Small intestine (tissue), 16 donors: ENCODE measurements at places on chromosomes 11 and 22.

DNA sequence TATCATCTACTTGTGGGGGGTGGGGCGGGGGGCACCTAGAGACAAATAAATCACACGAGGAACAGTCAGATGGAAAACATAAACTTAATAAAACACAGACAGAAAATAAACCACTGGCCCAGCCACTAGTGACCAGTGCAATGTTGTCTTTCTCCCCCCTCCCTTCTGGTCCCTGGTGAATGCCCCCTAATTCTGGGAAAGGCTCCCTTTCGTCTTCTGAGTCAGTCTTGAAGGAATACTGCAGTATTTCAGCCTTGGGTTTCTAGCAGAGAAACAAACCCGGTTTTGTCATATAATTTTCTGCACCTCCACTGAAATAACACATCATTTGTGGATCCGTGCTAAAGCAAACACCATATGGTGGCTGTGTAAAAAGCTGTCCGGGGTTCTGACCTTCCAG is 101.7 kb downstream of the ABTB2 start:
- H3K36me3 ChIP-seq = no peaks in the 10 kb centered on the region
- no peak overlapping the region for H3K4me3 ChIP-seq
- no peak overlapping the region for H3K27ac ChIP-seq

- no peak overlapping the region for H3K4me3 ChIP-seq
- H3K4me1 ChIP-seq = no peaks in the 10 kb centered on the region
- DNase-seq = no peak
Observed at GRCh38 chr22:48858121-48858520, 969.6 kb downstream of the BRD1 start.

DNA sequence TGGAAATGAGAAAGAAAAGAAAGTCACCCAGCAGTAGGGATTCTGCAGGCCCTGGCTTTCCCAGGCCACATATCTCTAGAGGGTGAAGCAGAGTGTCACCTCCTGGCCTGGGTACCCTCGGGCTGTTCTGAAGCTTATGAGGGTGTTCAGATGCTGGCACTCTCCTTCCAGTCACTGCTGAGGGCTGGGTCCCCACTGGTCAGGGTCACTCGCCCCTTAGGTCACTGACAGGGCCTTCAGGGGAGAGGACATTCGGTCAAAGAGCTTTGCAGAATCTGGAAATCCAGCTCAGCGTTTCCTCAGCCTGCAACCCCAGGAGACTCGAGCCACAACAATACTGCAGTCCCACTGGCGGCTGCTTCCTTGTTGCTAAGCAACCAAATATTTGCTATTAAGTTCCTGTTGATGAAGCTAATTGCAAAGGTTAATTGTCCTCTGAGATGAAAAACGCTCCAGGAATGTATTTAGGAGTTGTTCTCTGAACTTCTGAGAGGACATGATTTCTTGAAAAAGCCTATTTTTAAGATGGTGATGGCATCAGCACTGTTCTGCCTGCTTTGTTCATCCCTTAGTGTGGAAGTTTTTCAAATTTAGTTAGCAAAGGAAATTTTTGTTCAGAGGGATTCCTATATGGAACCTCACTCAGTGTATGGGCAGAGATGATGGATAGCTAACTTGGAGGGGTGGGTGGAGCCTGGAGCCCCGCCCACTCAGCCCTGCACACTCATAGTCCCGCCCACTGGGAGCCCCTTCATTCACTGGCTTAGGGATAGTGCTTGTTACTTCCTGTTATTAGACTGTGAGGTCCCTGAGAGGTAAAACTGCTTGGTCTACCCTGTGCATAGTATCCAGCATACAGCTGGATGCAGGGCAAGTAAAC is 109.2 kb downstream of the CSNK2A3 start:
- no peak overlapping the region for H3K4me3 ChIP-seq
- no peaks in the 10 kb centered on the region for H3K4me1 ChIP-seq
- H3K27me3 ChIP-seq = no peaks in the 10 kb centered on the region
- no peaks in the 10 kb centered on the region for H3K36me3 ChIP-seq

DNA sequence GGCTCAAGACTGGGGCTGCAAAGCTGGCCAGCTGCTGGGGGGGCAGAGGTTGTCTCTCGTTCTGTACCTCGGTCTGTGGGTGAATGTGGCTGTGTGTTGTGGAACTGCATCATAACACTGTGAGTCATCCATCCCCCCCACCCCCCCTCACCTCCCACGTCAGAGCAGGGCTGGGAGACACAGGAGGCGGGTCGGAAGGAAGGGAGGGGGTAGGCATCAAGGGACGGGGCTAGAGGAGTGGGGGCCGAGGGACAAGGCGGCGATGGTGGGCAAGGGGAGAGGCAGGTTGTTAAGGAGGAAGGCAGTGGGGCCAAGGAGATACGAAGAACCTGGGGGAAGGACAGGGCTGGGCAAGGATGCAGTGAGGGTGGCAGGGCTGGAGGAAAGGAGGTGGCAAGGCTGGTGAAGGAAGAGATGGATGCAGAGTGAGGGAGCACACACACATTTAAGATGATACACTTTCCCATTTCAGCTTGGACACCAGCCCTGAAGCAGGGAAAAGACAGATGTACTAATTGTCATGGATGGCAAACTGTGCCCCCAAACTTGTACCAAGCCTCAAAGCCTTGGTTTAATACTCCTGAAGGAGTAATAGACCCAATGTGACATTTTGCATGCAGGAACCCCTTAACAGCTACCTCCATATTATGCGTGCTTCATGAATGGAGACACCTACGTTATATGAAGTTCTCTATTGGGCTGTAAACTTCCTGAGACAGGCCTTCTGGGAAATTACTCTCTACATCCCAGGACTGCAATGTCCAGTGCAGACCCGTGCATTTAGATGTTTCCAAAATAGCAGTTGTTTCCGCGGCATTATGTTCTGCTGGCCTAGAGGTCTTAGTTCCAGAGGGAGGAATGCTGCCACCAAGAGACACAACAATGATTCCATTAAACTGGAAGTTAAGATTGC is at the start of gene YPEL4:
Gene YPEL4 (minus strand): TSS at position 87 of the 913 bp plus-strand sequence. CDS start 2,805 bp downstream, outside the sequence.
- H3K27ac ChIP-seq = no peak within 1 kb of the TSS
- peak; percentile 51 for DNase-seq
- H3K36me3 ChIP-seq = no peaks in the 10 kb centered on the region
- peak within 1 kb of the TSS; percentile 36 for H3K4me3 ChIP-seq

- peak overlapping the region; percentile 96 for H3K27ac ChIP-seq
- no peaks in the 10 kb centered on the region for H3K36me3 ChIP-seq
- peak; percentile 92 for DNase-seq
- H3K4me1 ChIP-seq = peaks cover 16% of the 10 kb centered on the region
- no peaks in the 10 kb centered on the region for H3K27me3 ChIP-seq
- no peak overlapping the region for H3K4me3 ChIP-seq
Observed at GRCh38 chr11:76768088-76768908, 14.9 kb upstream of the TSKU start.

GRCh38 chr22:35642305-35642741 is 5.9 kb upstream of the APOL6 start:
- H3K4me1 ChIP-seq = peaks cover 8% of the 10 kb centered on the region
- DNase-seq = peak; percentile 46
- H3K36me3 ChIP-seq = no peaks in the 10 kb centered on the region
- H3K27me3 ChIP-seq = no peaks in the 10 kb centered on the region
- no peak overlapping the region for H3K27ac ChIP-seq
